ENCODE measurements at places on chromosomes 2 and 18. TPM values are rescaled to one million over a fixed set of nuclear protein-coding genes. Genes with fewer than 3 reads are reported as not detected.

Gene MYCN
- 0.56 TPM for total RNA-seq

Gene MC4R
- not detected for total RNA-seq

Gene TTC32
- total RNA-seq, result 35.5 TPM

Gene MOGAT1
- not detected for total RNA-seq

Gene DNAH7
- not detected for total RNA-seq

DNA sequence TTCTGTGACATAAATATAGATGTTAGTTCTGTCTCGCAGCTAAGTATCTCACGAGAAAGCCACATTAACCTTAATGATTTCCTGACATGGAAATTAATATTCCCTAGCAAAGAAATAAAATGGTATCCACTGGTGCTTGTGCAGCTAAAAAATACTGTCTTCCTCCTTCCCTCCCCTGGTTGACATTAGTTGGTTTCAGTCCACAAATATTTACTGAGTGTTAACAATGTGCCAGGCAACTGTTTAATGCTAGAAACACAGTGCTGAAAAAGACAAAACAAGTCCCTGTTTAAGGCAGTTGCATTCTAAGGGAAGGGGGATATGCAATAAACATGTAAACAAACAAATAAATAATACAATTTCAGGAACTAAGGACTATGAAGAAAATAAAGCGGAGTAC lies 44.2 kb upstream of the VPS54 start:
- DNase-seq, result no peak

DNA sequence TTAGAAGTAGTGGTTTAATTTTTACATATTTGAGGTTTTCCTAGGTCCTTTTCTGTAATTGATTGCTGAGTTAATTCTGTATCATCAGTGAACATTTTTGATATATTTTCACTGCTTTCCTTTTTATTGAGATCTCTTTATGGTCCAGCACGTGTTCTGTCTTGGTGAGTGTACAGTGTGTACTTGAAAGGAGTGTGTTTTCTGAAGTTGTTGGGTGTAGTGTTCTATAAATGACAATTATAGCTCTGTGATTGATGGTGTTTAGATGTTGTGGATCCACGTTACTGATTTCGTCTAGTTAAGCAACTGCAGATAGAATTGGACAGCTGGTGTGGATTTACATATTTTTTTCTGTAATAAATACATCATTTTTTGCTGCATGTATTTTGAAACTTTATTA lies 32.7 kb downstream of the AGFG1 start:
- DNase-seq, result no peak

- no peak for DNase-seq
Measured at GRCh38 chr18:57660961-57661360, 39.3 kb upstream of the NARS1 start.

DNA sequence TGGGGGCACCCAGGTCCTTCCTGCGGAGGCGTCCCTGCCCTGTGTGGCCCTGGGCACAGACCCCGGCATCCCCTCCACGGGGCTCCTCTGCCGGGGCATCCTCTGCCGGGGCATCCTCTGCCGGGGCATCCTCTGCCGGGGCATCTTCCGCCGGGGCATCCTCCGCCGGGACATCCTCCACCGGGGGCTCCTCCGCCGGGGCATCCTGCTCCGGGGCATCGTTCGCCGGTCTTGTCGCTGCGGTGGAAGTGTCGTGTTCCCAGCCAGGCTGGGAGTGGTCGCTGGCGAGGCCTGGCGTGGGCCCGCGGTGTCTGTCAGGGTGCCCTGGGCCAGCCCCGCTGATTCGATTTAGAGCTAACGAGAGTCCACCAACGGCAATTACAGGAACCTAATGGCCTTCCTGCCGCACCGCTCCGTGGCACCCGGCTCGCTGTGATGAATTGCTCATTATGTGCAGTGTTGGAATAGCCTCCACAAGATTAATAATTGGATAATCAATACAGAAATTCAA lies 115.1 kb downstream of the NFATC1 start:
- no peak for DNase-seq

Measured in T-cell (primary cell).